Stimulated activated CD8-positive, alpha-beta memory T cell treated with anti-CD3 and anti-CD28 coated beads, Interleukin-7, amount 100 ng/mL, for 1 hour (primary cell): ENCODE measurements at places on chromosomes 3 and 15.

GRCh38 chr3:151740581-151740980, 6.9 kb downstream of the AADACL2 start:
- no peak for DNase-seq

- DNase-seq, result no peak
These were observed 110.5 kb upstream of the BFSP2 start for GRCh38 chr3:133289322-133289721.

DNA sequence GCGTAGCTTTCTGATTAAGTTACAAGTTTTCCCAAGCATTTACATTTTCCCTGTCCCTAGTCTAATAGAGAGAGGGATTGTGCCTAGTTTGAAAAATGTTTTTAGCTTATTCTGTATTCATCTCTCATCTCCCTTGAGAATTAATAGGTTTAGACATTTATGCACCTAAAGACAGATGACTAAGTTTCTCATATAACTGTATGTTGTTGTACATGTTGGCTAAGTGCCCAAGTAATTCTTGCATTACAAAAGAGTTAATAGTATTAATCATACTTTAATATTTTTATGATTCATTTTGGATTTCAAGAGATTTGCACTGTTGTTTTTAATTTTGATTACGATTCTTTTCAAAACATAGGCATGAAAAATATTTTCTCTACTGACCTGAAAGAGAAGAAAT, 109.0 kb upstream of the TBL1XR1 start:
- DNase-seq, result no peak

DNA sequence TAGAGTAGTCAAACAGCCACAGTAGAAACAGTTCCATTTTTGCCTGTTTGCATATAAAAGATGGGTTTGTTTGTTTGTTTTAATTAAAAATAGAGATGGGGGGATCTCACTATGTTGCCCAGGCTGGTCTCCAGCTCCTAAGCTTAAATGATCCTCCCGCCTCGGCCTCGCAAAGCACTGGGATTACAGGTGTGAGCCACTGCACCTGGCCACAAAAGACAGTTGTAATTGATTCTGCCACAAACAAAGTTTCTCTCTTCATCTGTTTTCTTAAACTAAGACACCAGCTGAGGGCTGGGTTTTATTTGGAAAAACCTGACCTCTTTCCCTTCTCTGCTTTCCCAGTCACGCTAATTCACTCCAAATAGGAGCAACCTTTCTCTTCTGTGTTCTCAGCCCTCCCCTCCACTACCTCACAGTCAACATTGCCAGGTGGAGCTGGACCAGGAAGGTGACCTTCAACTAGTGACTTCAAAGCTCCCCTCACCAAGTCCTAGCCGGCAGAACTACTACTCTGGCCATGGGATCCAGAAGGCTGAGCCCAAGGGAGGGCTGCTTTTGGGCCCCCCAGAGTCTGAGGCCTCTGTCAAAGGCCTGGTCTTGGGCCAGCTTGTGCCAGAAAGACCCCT, 1.5 kb upstream of the IDH2 start:
- no peak for DNase-seq

- no peak for DNase-seq
These were observed 29.8 kb upstream of the EPHB3 start for GRCh38 chr3:184531626-184532280.

DNA sequence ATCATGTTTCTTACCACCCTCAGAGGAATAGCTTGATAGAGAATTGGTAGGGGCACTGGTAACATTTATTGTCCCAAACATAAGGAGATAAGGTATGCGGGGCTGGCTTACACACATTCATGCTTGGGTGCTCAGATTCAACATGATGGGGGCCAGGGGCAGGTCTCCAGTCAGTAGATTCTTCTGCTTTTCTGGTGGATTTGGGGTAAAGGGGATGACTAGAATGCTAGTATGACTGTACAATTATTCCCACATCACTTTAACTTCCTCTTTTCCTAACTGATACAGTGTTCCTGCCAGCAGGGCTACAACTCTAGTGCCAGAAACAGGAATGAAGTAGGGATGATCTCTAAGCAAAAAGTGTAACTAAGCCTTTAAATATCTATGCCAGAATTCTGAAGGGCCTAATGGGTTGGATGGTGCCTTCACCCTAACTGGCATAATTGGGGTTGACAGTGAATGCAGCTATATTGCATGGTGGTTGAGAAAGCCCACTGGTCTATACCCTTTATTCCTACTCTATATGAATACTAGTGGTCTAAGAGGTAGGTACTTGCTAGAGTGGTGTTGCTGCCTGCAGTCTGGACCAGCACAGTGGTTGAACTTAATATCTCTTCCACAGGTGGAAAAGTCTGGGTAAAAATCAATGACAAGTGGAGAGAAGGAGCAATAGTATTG, 117.4 kb downstream of the IL12A start:
- no peak for DNase-seq

- no peak for DNase-seq
These were observed 152.8 kb downstream of the CHDH start for GRCh38 chr3:53693451-53693850.

GRCh38 chr3:163548015-163548414, 1530.3 kb downstream of the SI start:
- DNase-seq, result no peak
